ENCODE measurements at places on chromosomes 5 and 9.

GRCh38 chr5:59790376-59790775, 103.2 kb downstream of the PDE4D start:
- no peak for DNase-seq

GRCh38 chr5:173010021-173010420, 26.4 kb downstream of the ATP6V0E1 start:
- no peak for DNase-seq

DNA sequence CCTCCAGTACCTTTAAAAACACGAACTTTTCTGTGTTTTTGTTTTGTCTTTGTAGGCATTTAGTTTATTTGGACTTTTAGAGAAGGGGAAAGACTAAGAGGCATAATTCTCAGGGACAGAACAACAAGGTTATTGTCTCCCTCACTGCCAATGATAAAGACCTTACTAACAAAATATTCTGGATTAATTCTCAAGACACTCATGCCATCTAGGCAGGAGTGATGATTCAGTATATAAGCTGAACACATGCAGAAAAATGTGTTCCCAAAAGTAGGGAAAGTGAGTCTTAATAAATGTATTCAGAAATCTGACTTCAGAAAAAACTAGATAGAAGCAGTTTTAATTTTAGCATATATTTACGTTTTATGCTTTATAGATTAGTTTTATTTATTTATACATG, 17.4 kb upstream of the ASPN start:
- no peak for DNase-seq

GRCh38 chr5:174311121-174311520, 265.6 kb downstream of the NSG2 start:
- DNase-seq, result no peak

DNA sequence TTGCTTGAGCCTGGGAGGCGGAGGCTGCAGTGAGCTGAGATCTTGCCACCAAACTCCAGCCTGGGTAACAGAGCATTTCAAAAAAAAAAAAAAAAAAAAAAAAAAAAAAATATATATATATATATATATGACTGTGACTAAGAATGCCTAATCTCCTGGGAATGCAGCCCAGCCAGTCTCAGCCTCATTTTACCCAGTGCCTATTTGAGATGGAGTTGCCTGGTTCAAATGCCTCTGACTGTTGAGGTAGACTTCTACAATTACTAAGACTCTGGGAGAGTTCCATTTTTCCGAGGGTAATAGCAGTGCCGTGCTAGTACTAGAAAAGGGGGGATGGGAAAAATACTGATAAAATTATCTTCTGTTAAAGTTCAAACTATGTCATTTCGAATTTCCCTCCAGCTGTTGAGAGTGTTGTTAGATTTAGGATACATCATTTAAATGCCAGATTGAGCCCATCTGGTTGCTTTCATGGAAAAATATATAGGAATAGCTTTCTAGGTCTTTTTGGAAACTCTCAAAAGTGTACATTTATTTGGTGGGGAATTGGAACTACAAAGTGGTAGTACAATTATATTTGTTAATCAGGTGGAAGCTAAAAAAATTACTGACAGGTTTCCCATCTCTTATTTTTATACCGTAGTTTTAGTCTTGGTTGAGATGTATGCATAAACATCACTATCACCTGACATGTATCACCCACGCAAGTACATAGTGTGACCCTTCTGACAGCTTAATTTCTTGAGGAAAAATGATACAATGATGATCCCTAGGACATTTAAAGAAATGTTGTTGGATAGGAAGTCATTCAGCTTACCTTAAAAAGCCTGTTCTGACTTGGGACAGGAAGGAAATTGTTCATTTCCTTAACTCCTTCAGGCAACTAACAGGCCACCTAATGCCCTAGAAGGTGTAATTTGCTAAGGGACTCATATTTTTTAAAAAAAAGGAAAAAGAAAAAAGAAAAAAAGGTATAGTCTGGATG, 214.9 kb downstream of the ADAMTSL1 start:
- no peak for DNase-seq

DNA sequence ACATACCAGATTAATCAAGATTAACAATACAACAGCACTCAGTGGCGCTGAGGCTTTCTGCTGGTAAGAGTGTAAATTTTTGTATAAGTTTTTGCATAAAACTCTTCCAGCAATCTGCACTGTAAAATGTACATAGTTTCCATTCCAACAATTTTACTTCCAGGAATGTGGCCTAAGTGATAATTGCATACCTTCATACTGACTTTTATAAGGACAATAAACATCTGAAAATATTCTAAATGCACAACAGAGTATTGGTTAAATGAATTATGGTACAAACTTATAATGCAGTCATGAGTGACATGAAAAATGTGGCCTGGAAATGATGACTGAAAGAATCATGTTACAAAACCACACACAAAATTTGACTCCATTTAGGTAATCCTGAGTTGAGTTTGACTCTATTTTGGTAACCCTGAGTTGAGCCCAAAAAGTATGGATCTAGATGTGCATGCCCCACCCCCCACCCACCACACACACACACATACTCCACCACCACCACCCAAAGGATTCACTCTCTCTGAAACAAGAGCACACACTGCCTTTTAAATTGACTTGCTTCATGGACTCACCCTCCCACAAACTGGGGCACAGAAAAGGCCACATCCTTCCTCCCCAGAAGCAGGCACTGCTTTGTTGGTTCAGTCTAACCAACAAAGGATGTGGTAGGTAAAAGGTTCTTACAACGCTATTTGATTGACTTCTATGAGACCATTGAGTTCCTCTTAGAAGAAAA, 137.6 kb downstream of the SUSD1 start:
- peak; percentile 77 for DNase-seq

DNA sequence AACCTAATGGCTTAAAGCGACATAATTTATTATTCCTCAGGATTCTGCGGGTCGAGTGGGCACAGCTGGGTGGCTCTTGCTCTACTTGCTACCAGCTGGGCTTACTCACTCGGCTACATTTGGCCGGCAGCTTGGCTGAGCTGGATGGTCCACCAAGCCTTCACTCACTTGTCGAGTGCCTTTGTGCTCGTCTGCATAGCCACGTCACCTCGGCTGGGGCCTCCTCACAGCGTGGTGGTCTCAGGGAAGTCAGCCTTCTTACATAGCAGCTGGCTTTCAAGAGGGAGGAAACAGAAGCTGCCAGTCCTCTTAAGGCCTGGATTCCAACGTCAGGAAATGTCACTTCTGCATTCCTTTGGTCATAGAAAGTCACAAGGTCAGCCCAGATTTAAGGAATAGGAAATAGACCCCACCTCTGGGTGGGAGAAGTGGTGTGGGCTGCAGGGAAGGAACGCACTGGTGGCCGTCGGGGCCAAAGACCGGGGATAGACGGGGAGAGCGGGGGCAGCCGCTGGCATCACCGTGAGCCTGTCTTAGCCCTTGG, 75.1 kb upstream of the RUFY1 start:
- DNase-seq, result no peak

DNA sequence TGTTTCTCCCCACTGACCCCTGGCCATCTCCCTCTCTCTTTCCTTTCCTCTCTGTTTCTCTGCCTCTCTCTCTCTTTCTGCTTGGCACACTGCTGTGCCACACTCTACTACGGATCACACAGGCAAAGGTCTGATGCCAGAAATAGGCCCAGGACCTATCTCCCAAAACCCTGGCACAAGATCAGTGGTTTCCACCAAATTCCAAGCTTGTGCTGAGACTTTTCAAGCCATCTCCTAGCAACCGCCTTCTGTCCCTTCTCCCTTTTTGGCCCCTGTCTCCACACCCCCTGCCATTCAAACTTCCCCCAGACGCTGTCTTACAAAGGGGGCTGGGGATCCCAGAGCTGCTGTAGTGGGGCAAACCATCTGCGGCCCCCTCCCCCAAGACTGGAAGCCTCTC, 38.5 kb upstream of the RARS1 start:
- no peak for DNase-seq

DNA sequence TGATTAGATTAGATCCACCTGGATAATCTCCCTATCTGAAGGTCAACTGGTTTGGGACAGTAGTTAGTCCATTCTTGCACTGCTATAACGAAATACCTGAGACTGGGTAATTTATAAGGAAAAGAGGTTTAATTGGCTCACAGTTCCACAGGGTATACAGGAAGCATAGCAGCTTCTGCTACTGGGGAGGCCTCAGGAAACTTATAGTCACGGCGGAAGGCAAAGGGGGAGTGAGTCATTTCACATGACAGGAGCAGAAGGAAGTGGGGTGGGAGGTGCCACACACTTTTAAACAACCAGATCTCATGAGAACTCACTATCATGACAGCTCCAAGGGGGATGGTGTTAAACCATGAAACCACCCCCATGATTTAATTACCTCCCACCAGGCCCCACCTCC, 9.9 kb downstream of the C9orf40 start:
- no peak for DNase-seq

- no peak for DNase-seq
Observed at GRCh38 chr5:151738125-151738848, 20.1 kb downstream of the ATOX1 start.

Measured in CD4-positive, alpha-beta T cell treated with Interleukin-10 for 1 hour (primary cell).